ENCODE measurements at places on chromosomes 3 and 15.

DNA sequence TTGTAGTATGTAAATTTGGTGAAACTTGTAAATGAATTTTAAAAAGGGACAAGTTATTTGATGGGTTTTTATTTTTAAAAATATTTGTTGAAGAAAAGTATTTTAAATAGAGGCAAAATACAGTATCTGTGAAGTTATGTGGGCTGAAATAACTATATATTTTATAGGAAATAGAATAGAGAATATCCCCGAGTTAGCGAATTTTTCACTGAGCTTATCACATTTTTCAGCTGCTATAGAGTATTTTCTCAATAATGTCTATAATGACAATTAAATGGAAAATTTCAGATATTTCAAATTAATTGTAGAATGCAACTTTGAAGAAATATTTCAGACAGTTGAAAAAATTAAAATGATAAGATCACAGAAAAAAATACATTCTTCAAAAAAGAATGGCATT is 166.4 kb upstream of the TP63 start:
- DNase-seq, result no peak

DNA sequence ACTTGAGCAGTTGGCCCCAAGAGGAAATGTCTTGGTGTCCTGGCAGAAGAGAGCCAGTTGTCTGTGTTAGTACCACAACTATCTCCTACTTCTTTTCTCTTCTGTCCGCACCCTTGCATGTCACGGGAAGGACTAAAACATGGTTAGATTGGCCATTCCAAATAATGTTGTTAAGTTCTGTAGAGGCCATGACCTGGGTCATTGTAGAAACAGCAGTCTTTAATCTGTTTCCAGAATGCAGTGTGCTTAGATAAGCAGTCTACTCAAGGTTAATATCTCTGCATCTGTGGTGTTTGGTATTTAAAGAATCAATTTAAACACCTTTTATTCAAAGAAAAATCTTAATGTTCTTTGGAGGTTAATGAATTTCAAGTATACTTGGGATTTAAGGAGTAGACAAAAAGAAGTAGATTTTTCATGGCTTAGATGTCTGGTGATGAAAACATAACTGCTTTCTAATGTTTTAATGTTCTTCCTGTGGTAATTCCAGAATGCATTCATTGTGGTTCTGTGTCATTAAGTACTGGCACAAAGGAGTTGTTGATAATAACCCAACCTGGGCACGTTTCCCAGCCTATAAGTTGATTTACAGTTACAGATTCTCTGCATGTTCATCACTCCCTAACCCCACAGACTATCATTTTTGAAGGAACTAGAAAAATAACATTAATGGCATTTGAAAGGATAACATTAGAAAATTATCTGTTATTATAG is 58.9 kb downstream of the TMEM108 start:
- no peak for DNase-seq

GRCh38 chr3:10583798-10584708 is 78.7 kb upstream of the ATP2B2 start:
- no peak for DNase-seq

DNA sequence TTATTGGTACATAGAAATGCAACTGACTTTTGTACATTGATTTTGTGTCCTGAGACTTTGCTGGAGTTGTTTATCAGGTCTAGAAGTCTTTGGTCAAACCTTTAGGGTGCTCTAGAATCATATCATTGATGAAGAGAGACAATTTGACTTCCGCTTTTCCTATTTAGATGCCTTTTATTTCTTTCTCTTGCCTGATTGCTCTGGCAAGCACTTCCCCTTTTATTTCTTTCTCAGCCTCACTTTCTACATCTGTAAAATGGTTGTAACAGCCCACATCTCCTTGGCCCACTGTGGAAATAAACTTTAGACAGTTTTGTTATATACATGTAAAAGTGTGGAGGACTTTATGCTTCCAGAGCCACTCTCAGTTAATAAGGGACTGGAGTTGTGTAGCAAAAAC is 14.0 kb downstream of the PLA1A start:
- DNase-seq, result no peak

All from OCI-M1 (cell line).